ENCODE measurements at places on chromosomes 4 and X.

DNA sequence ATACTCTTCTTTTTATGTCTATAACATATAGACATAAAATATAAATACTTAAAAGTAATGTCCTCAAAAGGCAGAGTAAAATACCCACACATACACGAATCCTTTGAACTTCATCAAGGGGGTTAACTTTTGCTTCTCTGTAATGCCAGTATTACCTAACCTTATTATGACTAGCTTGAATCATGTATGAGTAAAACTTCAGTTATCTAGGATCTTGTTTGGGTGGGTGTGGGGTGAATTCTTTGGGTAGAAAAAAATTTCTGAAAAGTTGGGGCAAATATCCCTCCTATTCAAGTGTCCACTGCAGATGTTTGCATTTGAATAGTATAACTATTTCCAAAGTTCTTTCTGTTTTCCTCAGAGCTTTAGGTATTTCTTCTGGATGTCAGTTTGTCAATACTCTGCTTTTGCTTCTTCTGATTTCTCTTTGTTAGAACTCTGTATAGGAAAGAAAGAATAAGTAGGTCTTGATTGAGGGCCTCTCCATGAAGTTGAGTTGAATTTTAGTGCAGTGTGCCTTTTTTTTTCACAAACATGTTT lies 173.8 kb downstream of the ADGRL3 start:
- DNase-seq = no peak

GRCh38 chrX:133185938-133186337 lies 32.2 kb downstream of the TFDP3 start:
- DNase-seq = no peak

DNA sequence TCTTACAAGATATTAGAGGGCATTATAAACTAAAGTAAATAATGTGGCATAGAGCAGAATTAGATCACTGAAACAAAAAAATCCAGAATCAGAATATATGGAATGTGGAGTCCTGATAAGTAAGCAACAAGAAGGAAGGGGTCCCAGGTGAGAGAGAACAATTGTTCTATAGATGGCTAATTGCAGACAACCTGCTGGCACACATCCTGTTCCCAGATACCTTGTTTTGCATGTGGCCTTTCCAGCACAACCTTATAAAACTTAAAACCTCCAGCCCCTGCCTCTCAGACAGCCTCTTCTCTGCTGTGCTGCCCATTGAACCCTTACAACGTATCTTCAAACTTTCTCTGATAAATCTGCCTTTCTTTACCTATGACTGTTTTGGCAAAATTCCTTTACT lies 4.7 kb upstream of the ZNF674 start:
- DNase-seq = no peak

DNA sequence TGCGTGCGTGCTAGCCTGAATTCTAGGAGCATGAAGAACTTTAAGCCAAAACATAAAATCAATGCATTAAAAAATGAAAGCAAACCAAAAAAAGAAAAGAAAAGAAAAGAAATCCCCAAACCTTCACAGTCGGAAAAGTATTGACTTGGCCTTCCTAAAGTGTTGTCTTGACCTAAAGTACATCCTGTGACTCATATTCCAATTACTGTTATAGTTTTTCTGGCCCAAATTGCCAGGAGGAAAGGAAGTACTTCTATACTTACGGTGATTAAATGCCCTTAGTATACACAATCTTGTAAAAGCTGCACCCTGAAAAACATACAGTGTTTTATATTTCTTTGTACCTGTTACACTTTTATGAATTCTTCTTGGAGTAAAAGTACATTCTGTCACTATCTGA lies 512.8 kb downstream of the ANKRD50 start:
- DNase-seq = no peak

GRCh38 chr4:152310257-152310656 lies 225.6 kb downstream of the FBXW7 start:
- no peak for DNase-seq
